ENCODE measurements at places on chromosomes 4 and X.

GRCh38 chr4:128303986-128304385 is 16.4 kb upstream of the PGRMC2 start:
- DNase-seq: no peak

- DNase-seq: no peak
Measured at GRCh38 chr4:146029939-146030710, 91.5 kb upstream of the ZNF827 start.

- DNase-seq: no peak
Measured at GRCh38 chr4:54548831-54549460, 108.8 kb upstream of the KIT start.

GRCh38 chrX:2351321-2351720 is 149.5 kb downstream of the DHRSX start:
- no peak for DNase-seq

DNA sequence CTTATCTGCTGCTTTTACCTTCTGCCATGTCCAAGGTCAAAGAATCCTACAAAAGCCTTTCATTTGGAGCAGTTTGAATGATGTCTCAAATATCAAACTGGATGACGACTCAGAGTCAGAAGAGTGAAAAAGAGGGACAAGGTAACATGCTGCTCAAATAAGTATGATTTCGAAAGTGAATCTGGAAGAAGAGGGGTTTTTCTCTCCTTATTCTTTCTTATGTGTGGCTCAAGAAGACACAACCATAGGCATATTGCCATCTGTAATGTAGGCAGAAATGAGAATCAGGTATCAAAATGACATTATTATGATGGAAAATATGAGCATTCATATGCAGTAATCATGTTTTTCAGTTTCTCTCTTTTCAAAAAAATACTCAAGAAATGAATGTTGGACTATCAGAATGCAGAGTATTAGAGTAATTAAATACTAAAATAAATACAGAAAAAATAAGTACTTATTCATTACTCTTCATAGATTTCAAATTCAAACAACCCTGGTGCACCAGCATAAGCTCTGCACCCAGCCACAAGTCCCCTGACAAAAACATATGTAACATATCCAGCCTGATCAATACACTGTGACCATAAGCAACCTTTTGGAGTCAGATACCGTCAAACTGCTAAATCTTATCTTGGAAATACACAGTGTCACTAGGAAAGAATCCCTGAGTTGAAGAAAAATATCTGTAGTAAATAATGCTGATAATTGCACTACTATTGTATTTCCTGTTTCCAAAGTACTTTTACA is 468.6 kb downstream of the INPP4B start:
- DNase-seq: no peak
